ENCODE measurements at places on chromosomes 7 and 10.

GRCh38 chr7:158837790-158838637 is 8.7 kb upstream of the ESYT2 start:
- DNase-seq: no peak
- no peaks in the 10 kb centered on the region for H3K4me1 ChIP-seq
- no peak overlapping the region for H3K27ac ChIP-seq
- no peak overlapping the region for H3K4me3 ChIP-seq

- no peaks in the 10 kb centered on the region for H3K27me3 ChIP-seq
- no peak overlapping the region for H3K4me3 ChIP-seq
- H3K36me3 ChIP-seq: no peaks in the 10 kb centered on the region
- no peak for DNase-seq
- no peaks in the 10 kb centered on the region for H3K4me1 ChIP-seq
- H3K27ac ChIP-seq: no peak overlapping the region
Measured at GRCh38 chr7:89060234-89060633, 264.7 kb upstream of the TEX47 start.

- no peaks in the 10 kb centered on the region for H3K4me1 ChIP-seq
- no peaks in the 10 kb centered on the region for H3K27me3 ChIP-seq
- no peak for DNase-seq
- H3K4me3 ChIP-seq: no peak overlapping the region
- peaks cover 3% of the 10 kb centered on the region for H3K36me3 ChIP-seq
- no peak overlapping the region for H3K27ac ChIP-seq
Measured at GRCh38 chr7:107628461-107629064, 32.1 kb upstream of the SLC26A4 start.

GRCh38 chr10:4541292-4541691 is 284.7 kb upstream of the AKR1E2 start:
- DNase-seq: no peak
- H3K4me3 ChIP-seq: no peak overlapping the region
- no peaks in the 10 kb centered on the region for H3K27me3 ChIP-seq
- H3K27ac ChIP-seq: no peak overlapping the region

GRCh38 chr7:46478046-46478445 is 557.0 kb upstream of the IGFBP3 start:
- no peak for DNase-seq
- H3K36me3 ChIP-seq: no peaks in the 10 kb centered on the region

GRCh38 chr10:122181876-122182275 is 89.2 kb upstream of the BTBD16 start:
- peaks cover 24% of the 10 kb centered on the region for H3K4me1 ChIP-seq
- H3K27ac ChIP-seq: no peak overlapping the region
- DNase-seq: no peak
- H3K36me3 ChIP-seq: peaks cover 5% of the 10 kb centered on the region
- no peak overlapping the region for H3K4me3 ChIP-seq

GRCh38 chr10:5999440-6000165 is 22.3 kb upstream of the IL15RA start:
- no peak overlapping the region for H3K27ac ChIP-seq
- DNase-seq: no peak
- H3K4me1 ChIP-seq: no peaks in the 10 kb centered on the region
- peaks cover 2% of the 10 kb centered on the region for H3K27me3 ChIP-seq

DNA sequence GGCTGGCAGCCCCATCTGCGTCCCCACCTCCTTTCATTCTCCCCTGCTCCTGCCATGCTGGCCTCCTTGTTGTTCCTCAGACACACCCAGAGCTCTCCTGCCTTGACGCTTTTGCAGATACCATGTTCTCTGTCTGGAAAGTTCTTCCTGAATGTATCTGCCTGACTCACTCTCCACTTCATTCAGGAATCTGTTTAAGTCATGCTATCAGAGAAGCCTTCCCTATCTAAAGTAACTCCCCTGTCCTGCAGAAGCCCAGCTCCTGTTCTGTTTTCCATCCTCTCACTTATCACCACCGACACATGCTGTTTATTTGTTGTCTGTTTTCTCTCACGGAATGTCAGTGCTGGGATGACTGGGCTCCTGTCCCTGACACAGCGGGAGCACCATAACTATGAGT is 82.0 kb downstream of the AFAP1L2 start:
- H3K36me3 ChIP-seq: peaks cover 2% of the 10 kb centered on the region
- no peak overlapping the region for H3K4me3 ChIP-seq
- H3K4me1 ChIP-seq: peaks cover 17% of the 10 kb centered on the region
- DNase-seq: no peak
- H3K27me3 ChIP-seq: no peaks in the 10 kb centered on the region

GRCh38 chr7:27518561-27519350 is 143.9 kb downstream of the HIBADH start:
- no peaks in the 10 kb centered on the region for H3K36me3 ChIP-seq
- H3K4me3 ChIP-seq: no peak overlapping the region
- no peaks in the 10 kb centered on the region for H3K27me3 ChIP-seq
- no peak overlapping the region for H3K27ac ChIP-seq

GRCh38 chr7:2101630-2102374 is 130.9 kb downstream of the MAD1L1 start:
- H3K27ac ChIP-seq: no peak overlapping the region
- peaks cover 27% of the 10 kb centered on the region for H3K4me1 ChIP-seq
- DNase-seq: no peak
- no peak overlapping the region for H3K4me3 ChIP-seq
- H3K36me3 ChIP-seq: no peaks in the 10 kb centered on the region

DNA sequence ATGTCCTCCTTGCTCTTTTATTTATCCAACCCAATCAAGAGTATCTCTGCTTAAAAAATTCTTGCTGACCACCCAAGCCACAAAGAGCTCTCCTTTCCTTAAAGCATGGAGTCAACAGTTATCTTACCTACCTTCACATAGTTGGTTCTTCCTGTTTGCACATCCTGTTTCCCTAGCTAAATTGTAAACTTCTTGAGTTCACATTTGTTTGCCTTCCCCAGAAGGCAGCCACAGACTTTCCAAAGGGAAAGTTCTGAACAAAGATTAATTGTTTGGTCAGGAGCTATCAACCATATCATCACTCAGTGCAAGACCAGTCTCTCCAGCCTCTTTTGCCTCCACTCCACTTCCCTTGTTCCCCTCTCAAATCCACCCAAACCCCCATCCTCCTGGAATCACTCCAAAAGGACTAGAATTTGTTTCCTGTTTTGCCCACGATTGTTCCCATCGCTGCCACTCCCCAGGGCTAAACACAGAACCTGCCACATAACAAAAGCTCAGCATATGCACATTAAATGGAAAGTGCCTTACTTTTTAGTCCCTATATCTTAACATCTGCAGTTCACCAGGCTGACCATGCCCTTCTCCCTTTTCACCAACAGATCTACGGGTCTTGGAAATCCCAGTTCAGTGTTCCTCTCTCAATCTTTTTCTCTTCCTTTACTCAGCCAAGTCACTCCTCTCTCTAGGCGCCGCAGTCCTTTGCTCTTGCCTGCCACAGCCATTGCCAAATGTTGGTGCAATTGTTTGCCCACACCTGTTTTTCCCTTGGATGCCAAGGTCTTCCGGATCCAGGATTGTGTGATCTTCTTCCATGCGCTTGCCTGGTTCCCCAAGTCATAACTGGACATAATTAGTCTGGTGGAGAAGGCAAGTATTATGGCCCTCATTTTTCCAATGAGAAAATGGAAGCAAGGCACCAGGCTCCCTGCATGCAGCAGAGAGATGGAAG is 265.5 kb downstream of the KCNMA1 start:
- no peak for DNase-seq
- H3K36me3 ChIP-seq: no peaks in the 10 kb centered on the region
- H3K27me3 ChIP-seq: peaks cover 2% of the 10 kb centered on the region
- H3K4me3 ChIP-seq: no peak overlapping the region
- no peak overlapping the region for H3K27ac ChIP-seq

GRCh38 chr10:44049301-44050015 is 335.4 kb downstream of the CXCL12 start:
- DNase-seq: no peak
- no peaks in the 10 kb centered on the region for H3K36me3 ChIP-seq
- no peak overlapping the region for H3K27ac ChIP-seq

DNA sequence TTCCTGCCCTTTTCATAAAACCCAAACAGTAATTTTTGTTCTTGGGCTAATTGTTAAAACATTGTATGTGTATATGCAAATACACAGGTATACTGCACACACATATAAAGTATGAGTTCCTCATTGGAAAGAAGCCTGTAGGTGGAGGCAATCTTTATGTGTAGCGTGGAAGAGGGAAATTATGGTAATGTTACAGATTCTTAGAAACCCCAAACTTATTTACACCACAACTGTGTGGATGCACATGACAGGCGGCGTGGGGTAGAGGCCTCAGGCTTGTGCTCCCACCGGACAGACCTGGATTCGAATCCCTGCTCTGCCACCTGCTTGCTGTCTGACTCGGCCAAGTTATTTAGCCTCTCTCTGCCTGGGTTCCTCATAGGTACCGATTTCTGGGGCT is 223.0 kb downstream of the CELF2 start:
- no peaks in the 10 kb centered on the region for H3K36me3 ChIP-seq
- H3K4me1 ChIP-seq: peaks cover 17% of the 10 kb centered on the region
- no peak overlapping the region for H3K27ac ChIP-seq
- no peaks in the 10 kb centered on the region for H3K27me3 ChIP-seq

DNA sequence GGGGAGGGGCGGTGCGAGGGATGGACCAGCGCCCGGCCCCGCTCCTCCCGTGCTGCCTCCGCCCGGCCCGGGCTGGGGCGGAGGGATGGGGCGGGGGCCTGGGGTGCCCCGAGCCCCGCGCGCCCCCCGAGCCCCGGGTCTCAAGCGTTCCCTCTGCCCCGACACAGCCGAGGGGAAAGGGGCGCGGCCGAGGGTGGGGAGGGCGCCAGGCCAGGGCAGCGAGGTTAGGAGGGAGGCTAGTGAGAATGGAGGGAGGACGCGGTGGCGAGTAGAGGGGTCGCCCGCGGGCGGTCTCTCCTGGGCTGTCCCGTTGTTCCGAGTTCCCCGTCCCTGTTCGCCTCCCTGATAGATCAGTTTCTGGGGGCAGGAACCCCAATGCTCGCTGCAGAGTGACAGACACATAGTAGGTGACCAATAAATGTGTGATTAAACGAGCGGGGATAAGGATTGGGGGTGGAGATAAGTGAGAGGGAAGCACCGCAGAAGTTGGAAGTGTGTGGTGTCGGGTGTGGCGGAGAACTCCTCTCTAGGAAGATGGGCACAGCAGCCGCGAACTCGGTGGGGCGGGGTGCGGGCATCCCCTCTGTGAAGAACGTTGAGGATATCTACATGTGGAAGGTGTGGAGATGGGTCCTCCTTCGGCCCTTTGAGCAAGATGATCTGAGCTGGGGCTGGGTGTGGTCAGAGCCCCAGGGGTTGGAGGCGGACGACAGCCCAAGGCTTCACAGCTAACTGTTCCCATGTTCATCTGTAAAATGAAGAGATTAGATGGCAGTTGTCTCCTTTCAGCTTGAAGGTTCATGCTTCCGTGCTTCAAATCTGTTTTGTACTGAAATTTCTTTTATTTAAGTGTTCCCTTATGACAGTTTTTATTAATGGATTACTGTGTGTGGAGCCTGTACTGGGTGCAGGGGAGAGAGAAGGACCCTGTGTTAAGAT is 580 bp downstream of the ZNF775 start:
- DNase-seq: no peak
- H3K27ac ChIP-seq: peak overlapping the region; percentile 85
- H3K36me3 ChIP-seq: no peaks in the 10 kb centered on the region
- H3K4me1 ChIP-seq: peaks cover 56% of the 10 kb centered on the region
- H3K4me3 ChIP-seq: peak overlapping the region; percentile 87
- no peaks in the 10 kb centered on the region for H3K27me3 ChIP-seq

DNA sequence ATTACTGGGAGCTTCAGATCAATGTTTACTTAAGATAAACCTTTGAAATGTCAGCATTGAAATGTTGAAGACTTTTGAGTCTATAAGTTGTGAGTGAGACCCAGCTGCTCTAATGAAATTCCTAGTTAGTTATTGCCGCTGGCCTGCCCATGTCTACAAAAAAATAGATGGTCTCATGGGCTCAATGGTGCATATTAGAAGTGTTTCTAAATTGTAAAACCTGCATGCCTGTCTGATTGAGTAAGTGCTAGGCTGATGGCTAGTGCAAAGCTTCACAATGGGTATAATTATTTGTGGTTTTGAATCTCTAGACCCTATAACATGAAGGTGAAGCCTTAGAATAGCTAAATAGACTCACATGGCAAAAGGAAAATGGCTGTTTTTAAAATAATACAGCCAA is 234.5 kb downstream of the SORCS3 start:
- no peak for DNase-seq
- H3K27ac ChIP-seq: no peak overlapping the region
- no peak overlapping the region for H3K4me3 ChIP-seq
- no peaks in the 10 kb centered on the region for H3K27me3 ChIP-seq
- no peaks in the 10 kb centered on the region for H3K4me1 ChIP-seq
- H3K36me3 ChIP-seq: no peaks in the 10 kb centered on the region

- no peaks in the 10 kb centered on the region for H3K36me3 ChIP-seq
- no peak for DNase-seq
- H3K27me3 ChIP-seq: no peaks in the 10 kb centered on the region
- H3K27ac ChIP-seq: no peak overlapping the region
- no peak overlapping the region for H3K4me3 ChIP-seq
- H3K4me1 ChIP-seq: peaks cover 12% of the 10 kb centered on the region
Measured at GRCh38 chr7:37196676-37197075, 252.0 kb downstream of the ELMO1 start.

GRCh38 chr7:94635687-94636086 is 20.2 kb downstream of the SGCE start:
- no peaks in the 10 kb centered on the region for H3K36me3 ChIP-seq
- no peaks in the 10 kb centered on the region for H3K27me3 ChIP-seq
- no peak overlapping the region for H3K27ac ChIP-seq

GRCh38 chr10:121531076-121531829 is 67.0 kb downstream of the FGFR2 start:
- H3K27ac ChIP-seq: no peak overlapping the region
- DNase-seq: no peak
- no peaks in the 10 kb centered on the region for H3K36me3 ChIP-seq
- no peaks in the 10 kb centered on the region for H3K27me3 ChIP-seq
- H3K4me1 ChIP-seq: peaks cover 28% of the 10 kb centered on the region
- no peak overlapping the region for H3K4me3 ChIP-seq

GRCh38 chr7:154915600-154915999 is 87.3 kb downstream of the PAXIP1 start:
- no peak overlapping the region for H3K4me3 ChIP-seq
- H3K27ac ChIP-seq: no peak overlapping the region
- peaks cover 15% of the 10 kb centered on the region for H3K4me1 ChIP-seq
- no peaks in the 10 kb centered on the region for H3K36me3 ChIP-seq
- DNase-seq: peak; percentile 34

GRCh38 chr10:30215141-30215540 is 133.9 kb downstream of the MTPAP start:
- peaks cover 11% of the 10 kb centered on the region for H3K4me1 ChIP-seq
- H3K36me3 ChIP-seq: no peaks in the 10 kb centered on the region
- no peak overlapping the region for H3K4me3 ChIP-seq
- DNase-seq: no peak

- no peak for DNase-seq
- H3K4me3 ChIP-seq: no peak overlapping the region
- H3K4me1 ChIP-seq: no peaks in the 10 kb centered on the region
- H3K36me3 ChIP-seq: peaks cover 34% of the 10 kb centered on the region
- no peak overlapping the region for H3K27ac ChIP-seq
Measured at GRCh38 chr10:1133495-1134045, 77.4 kb downstream of the WDR37 start.
